ENCODE measurements at places on chromosomes 12 and 14.

DNA sequence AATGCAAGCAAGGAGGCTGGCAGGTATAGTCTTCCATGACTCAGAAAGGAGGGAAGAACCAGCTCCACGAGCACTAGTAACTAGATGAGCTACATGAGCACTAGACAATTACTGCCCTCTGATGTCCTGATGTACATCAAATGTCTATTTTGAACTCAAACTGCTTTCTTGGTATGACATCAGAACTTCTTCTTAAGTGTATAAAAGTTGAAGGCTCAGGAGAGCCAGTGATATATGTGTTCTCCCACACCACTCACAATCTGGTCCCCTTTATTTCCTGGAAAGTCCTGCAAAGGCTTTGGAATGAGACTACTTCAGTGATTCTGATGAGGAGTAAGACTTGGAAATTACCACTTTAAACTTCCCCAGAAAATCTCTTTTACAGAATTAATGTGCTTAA, 18.5 kb upstream of the DHRS7 start:
- DNase-seq = no peak

GRCh38 chr14:96002498-96002884, 36.7 kb upstream of the C14orf132 start:
- DNase-seq = no peak

GRCh38 chr14:102654298-102654697, 61.8 kb downstream of the RCOR1 start:
- DNase-seq = no peak

- no peak for DNase-seq
These were observed 98.3 kb downstream of the METTL25 start for GRCh38 chr12:82456633-82457032.

GRCh38 chr14:55277972-55278740, 6.9 kb downstream of the FBXO34 start:
- DNase-seq = no peak

DNA sequence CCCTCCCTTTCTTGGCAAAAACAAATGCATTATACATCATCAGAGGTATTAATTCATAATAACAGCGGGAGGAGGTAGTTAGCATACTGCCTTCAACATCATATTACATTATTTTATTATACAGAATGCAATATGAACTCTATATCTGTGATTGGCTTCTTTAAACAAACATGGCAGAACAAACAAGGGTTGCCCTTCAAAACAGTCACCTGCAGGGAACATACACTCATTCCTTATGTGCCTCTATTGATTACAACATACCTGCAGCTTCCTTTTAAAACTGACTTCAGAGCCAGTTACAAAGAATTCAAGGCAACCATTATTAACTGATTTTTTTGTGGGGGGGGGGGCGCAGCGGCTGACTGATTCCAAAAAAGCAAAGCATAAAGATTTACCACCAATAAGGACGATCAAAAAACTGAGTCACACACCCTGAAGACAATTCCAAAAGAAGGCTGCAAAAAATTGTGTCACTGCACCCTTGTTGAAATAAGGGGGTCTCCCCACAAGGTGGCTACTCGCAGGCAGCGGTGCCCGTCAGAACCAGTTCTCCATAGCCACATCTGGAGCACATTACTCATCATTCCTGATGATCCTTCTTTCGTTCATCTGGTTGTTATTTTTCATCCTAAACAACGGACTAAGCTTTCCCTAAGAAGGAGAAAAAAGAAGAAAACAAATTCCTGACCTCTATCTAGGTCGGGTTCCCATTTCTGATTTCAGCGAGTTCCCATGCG, 51.8 kb downstream of the SMUG1 start:
- DNase-seq = no peak

DNA sequence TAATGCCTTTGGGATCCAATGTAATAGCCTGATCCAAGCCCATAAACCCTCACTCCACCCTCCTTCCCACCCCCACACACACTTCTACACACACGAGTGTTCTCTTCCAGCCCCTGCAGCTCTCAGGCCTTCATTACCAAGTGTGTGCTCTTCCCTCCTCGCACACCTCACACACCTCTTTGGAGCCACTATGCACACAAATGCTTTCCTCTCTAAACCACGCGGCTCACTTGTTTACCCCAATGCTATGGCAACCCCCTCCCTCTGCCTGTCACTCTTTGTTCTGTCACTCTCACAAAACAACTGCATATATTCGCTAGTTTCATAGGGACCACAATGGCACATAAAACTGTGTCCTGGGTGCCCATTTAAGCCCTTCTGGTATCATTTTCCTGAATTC, 35.1 kb downstream of the PPP2R5E start:
- DNase-seq = no peak

DNA sequence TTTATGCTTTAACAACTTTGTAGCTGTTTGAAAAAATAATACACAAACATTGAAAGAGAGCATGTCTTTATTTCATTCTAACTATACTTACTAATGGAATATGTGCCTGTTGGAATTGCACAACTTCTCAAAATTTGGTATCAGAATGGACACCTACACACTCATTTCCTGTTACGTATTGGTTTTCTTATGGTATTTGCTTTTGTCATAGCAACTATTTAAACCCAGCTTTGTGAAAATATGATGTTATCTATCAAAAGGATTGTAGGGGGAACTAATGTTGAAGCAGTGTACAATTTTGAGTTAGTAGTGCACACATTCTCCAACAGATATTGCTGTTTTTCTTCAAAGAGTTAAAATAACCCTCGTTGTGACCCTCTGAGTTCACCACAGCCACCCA, 52.6 kb downstream of the RBMS2 start:
- no peak for DNase-seq

- no peak for DNase-seq
These were observed 844 bp downstream of the DPF3 start for GRCh38 chr14:72892879-72893635.

GRCh38 chr12:67237231-67237630, 31.9 kb upstream of the CAND1 start:
- DNase-seq = no peak

- DNase-seq = peak; percentile 33
These were observed 12.2 kb upstream of the SPTB start for GRCh38 chr14:64891839-64892375.

DNA sequence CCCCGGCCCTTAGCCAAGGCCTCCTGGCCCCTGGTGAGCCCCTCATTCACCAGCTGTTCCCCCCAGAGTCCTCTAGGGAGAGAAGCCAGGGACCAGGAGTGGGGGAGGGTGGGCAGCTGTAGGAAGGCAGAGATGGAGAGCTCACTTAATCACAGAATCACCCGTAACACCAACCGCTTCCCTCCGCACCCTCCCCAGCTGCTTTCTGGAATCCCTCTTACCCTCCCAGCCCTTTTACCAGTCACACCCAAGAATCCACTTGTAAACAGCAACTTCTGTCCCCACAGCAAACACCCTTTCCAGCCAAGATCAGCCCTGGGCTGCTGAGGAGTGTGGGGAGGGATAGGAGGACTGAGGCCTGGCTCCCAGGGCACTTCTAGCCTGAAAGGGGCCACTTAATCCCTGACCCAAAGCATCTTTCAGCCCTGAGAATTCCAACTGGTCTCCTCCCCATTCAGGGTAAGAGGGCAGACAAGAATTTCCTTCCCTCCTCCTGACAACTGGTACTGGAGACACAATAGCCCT, 18.8 kb downstream of the NCKAP5L start:
- DNase-seq = no peak

DNA sequence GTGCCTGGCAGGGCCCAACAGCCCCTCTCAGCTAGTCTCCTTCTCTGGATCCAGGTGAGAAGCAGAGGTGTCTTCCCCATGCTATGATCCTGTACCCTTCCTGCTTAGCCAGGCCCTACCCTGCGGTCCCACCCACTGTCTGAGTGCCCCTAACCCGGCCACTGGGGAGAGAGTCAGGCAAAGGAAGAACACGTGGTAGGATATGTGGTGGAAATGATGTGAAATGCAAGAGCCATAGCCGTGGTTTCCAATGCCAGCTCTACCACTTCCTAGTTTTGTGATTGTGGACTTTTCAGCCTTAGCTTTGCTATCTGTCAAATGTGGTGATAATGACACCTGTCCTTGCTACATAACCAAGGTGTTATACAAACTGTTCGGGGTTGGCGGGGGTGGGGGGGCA, 15.8 kb downstream of the KRT2 start:
- DNase-seq = no peak

- no peak for DNase-seq
These were observed 477.7 kb upstream of the SYT1 start for GRCh38 chr12:78386871-78387270.

DNA sequence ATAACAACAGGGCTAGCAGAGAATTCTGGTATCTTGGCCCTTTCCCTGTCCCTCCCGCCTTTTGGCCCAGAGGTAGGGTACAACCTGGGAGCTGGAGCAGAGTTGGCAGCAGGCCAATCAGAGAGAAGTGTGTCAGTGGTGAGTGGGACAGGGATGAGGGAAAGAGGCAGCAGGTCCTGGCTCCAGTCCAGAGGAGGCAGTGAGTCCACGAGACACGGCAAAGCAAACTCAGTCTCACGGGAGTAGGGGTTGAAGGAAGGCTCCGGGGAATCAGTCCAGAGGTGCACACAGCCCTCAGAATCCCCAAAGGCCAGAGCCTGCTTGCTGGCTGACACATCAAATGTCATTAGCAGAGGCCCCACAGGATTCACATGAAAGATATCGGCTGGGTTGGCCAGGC, 7.3 kb downstream of the PAN2 start:
- DNase-seq = no peak

DNA sequence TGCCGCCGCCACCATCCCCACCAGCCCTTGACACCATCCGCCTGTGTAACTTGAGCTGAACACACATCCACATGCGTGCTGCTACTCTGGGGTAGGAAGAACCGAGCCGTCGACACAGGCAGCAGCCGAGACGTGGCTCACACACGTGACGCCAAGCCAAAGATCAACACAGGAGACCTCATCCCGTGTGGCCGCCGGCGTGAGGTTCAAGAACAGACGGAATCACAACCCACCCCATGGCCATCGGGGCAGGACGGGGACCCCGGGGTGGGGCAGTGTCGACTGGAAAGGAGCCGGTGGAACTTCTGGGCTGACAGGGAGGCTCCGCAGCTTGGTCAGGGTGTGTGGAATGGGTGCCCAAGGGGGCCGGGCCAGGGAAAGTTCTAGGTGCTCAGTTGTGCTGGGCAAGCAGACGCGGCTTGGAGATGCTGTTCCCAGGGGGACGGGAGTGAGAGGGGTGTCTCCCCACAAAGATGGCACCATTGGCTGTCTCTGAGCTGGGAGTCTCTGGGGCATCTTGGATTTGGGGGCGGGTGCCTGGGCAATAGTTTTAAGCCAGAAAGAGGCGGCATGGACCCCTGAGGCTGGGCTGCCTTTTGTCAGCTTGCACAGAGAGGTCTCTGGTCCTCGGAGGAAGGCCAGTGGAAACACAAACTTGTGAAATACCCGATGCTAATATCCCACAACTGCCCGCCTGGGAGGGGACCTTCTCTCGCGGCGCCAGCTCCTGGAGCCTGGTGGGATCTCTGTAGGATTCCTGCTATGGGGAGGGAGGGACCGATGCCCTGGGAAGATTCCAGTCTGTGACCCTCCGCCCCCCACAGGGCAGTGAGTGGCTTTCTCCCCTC, 41.8 kb downstream of the GALNT9 start:
- DNase-seq = no peak

- DNase-seq = no peak
These were observed 15.1 kb downstream of the RNF41 start for GRCh38 chr12:56206452-56207166.

GRCh38 chr12:51695241-51696010, 104.4 kb downstream of the SCN8A start:
- DNase-seq = no peak

DNA sequence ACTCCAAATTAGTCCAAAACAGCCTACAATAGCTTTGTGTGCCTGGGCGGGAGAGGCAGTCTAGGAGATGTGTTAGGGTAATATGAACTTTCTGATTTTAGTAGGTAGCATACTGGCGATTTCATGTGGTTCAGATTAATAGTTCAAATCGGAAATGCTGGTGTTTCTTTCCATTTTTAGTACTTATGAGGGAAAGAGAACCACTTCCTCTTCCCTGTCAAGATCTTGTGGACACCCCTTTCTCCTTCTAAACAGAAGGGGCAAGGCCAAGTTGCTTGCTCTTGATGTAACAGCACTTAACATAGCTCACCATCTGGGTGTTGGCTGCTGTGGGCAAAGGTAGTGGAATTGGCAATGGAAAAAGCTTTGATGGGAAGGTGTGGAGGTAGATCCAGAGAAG, 32.2 kb upstream of the IGF1 start:
- DNase-seq = no peak

DNA sequence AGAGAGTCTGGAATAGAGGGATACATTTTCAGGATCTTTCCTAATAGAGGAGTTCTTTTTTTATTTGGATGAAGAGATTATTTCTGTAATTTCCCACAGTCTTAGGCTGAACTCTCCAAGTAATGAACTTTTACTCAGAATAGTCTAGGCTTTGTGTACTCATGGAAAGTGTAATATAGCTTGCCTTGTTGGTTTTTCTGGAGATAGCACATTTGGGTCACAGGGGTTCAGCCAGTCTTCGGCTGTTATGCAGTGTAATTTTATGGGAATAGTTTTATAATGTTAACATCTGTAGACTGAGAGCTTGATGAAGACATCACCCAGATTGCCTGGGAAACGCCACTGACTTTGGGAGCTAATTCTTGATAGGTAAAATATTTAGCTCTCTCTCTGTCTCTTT, 450.8 kb downstream of the RAD51B start:
- DNase-seq = no peak

GRCh38 chr12:46456356-46457334, 84.1 kb upstream of the SLC38A2 start:
- no peak for DNase-seq

- no peak for DNase-seq
These were observed 1.1 kb upstream of the ATP23 start for GRCh38 chr12:57940052-57940914.

DNA sequence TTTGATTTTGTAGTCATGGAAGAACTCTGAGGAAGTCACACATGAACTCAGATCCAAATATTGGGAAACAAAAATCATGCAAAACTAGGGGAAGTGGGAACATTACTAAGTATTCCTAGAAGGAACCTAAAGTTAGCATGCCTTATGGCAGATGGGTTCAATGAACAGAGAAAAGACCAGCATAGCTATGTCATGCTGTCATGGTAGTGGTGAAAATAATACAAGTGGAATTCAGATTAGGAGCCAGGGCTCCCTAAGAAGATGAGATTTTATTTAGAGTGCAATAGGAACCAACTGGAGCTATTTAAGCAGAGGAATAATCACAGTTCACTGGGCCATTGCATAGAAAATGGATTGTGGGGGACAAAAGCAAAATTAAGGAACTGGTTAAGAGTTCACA, 134.0 kb downstream of the DIO2 start:
- DNase-seq = no peak
